ENCODE measurements at places on chromosomes 5 and 9.

GRCh38 chr9:125074976-125075375 lies 68.4 kb downstream of the SCAI start:
- DNase-seq = no peak

DNA sequence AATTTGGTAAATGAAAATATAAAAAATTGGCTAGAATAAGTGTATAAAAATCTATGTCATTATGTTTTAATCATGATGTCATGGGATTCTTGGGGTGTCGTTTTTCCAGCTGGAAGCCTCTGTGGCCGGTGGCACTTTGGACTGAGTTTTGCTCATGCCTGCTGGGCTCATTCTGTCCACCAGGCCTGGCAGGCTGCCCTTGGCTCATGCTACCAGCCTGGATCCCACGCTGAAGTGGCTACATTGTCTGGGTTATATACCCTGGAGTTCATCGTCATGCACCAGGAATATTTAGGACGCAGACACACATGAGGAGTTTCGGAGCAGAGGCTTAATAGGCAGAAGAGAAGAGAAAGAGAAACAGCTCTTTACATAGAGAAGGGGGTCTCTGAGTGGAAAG lies 1913.7 kb upstream of the WWC1 start:
- no peak for DNase-seq

DNA sequence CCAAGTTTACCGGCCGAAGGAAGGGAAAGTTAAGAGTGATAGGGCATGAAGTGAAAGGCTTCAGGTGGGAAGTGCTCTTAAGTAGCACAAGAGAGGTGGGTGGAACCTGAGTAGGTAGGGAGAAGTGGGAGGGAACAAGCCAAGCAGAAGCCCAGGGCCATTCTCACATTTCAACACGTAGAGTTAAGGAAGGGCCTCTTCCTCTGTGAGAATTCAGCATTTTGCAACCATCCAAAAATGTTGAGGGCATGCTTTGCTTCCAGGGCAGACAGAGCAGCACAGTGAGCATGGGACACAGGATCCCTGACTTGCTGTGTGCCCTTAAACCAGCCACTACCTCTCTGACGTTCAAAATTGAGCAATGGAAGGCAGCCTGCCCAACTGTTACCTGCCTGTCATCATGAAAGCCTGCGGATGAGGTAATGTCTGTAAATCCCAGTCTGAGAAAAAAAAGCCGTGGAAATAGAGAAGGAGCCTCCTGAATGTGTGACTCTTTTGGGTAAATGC lies 3.3 kb downstream of the CYFIP2 start:
- DNase-seq = no peak

- DNase-seq = no peak
These were observed 11.9 kb upstream of the C5orf46 start for GRCh38 chr5:147918101-147918685.

GRCh38 chr9:12627096-12627495 lies 66.1 kb upstream of the TYRP1 start:
- DNase-seq = no peak

DNA sequence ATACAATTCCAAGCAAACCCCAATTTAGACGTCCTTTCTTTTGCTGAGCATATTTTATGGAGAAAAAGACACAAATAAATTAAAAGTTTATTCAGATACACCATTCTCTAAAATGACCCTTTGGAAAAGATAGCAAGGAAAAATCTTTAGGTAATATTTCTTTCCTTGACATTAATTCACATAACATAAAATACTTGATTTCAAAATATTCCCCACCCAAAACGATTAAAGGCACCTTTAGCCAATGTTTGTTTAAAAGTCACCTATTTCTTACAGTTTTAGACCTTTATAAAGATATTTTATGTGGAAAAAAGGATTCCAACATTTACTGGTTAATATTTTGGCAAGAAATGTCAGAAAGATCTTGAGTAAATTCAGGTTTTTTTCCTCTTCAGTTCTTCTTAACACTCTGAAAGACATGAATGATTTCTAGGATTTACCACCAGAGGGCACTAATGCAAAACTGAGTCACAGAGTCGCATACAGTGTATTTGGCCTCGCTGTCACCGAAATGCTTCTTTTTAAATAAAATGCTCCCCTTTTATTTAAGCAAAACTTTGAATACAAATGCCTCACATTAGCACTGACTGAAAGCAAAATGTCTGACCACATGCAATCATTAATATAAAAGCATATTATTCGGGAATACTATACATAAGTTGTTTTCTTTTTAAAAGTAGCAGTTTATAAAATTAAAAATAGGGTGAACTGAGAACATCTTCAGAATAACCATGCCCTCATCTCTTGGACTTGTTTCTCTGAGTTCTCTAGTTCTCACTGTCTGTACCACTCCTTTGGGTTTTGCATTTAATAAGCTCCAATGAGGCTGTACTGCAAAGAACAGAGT lies 122.5 kb downstream of the SLC1A3 start:
- no peak for DNase-seq

DNA sequence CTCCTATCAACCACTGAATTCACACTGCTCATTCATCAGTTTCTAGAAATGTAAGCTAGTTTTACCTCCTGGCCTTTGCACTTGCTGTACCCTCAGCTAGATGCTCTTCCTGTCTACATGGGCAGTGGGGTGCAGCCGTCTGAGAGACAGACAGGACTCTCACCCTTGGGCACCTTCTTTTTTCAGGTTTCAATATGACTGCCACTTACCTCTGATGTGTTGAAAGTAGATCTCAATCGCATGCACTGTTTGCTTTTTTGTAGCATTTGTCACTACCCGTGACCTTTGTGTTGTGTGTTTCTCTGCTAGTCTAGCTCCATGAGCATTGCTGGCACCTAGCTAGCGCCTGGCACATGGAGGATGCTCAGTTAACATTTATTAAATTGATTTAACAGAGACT lies 403.1 kb upstream of the TRPC7 start:
- DNase-seq = no peak

GRCh38 chr5:120405286-120405864 lies 58.7 kb upstream of the PRR16 start:
- no peak for DNase-seq

- no peak for DNase-seq
These were observed 34.3 kb downstream of the CENPP start for GRCh38 chr9:92360083-92360482.

DNA sequence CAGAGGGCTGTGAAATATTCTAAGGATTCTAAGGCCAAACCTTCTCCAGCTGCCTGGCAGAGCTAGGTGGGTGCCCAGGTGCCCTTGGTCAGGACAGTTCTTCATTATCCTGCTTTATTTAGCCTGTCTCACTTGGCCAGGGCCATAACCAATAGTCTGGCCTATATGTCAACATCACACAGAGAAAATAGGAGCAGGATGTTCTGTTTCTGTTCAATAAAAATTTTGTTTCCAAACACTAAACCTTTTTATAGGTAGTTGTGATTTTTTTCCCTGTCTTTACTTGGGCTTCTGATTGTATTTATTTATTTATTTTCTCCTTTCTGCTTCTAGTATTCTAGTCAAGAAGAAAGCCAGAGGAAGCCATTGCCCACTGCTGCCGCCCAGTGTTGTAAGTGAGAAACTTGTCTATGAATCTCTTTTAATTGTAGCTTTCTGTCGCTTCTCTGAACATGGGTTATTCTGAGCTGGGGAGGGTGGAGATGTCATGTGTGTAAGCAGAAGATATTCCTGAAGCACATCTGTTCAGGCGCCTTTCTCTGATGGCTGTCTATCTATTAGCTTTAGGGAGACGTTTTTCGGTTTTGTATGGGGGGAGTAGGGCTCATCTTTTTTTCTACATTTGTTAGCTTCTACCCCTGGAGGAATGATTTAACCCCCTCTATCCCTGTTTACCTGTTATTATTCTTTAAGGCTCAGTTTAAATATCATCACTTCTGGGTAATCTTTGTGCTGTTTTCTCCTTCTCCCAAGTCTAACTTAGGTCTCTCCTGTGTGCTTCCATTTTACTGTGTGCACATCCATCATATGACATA lies 97.1 kb downstream of the UNC13B start:
- DNase-seq = no peak

DNA sequence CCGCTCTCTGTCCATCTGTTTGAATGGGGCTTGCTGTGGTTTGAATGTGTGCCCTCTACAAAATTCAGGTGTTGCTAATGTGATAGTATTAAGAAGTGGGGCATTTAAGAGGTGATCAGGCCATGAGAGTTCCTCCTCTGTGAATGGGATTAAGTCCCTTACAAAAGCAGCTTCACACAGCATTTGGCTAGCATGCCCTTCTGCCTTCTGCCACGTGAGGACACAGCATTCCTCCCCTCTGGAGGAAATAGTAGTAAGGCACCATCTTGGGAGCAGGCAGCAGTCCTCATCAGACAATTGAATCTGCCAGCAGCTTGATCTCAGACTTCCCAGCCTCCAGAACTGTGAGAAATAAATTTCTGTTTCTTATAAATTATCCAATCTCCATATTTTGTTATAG lies 540.2 kb downstream of the CSNK1G3 start:
- no peak for DNase-seq

DNA sequence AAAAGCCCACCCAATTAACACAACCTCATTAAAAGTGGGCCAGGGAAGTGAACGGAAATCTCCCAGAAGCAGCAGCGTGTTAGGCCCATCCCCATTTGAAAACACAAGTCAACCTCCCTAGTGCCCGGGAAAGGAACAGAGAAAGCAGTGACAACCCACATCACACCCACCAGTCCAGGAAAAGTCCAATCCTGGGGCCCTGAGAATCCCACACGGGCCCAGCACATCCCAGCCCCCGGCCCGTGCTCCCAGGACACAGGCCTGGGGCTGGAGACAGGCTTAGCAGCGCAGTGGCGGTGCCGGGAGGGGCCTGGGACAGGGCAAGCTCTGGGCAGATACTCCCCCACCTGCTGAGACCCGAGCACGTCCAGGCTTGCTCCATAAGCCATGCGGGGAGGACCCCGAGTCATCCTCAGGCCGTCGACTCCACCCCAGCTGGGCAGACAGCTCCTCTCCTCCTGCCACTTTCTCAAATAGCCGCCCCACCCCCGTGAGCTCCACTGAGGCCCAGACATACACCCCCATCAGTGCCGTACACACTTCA lies 101.0 kb downstream of the KCNT1 start:
- no peak for DNase-seq

DNA sequence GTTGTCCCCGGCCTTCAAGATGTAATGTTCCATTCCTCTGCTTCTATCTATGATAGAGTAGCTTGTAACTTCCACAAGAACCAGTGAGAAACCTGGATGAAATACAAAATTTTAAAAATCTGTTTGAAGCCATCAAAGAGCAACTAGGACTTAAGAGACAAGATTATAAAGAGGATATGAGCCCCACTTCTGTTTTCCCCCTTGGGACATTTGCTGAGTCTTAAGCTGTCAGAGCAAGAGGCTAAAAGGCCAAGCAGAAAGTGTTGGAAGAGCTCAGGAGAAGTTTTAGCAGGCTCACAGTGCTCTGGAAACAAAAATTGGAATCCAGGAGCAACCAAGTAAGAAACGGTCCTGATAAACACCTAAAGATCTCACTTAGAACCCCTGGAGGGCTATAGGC lies 76.1 kb downstream of the ADRB2 start:
- DNase-seq = no peak

- DNase-seq = no peak
These were observed 38.1 kb downstream of the LPAR1 start for GRCh38 chr9:111000202-111000601.

- DNase-seq = no peak
These were observed 132.9 kb downstream of the TRPM3 start for GRCh38 chr9:70988551-70988950.

GRCh38 chr9:94811074-94811473 lies 84.6 kb downstream of the AOPEP start:
- DNase-seq = no peak

DNA sequence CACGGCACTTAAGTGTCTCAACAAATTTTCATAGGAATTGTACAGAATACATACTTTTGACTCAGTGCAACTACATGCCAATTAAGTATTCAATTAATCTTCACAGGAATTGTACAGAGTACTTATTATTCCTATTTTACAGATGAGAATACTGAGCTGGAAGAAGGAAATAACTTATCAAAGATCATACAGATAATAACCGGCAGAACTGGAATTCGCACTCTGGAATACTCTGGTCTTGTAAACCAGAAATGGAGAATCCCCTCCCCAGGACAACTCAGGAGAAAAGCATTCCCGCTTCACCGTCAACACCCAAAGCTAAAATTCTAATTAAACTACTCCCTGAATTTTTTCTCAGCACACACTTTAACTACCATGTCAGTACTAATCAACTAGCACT lies 112.7 kb downstream of the HOMER1 start:
- DNase-seq = no peak

- DNase-seq = no peak
These were observed 36.7 kb downstream of the RFK start for GRCh38 chr9:76357555-76357954.

GRCh38 chr5:131254741-131255140 lies 9.1 kb upstream of the CDC42SE2 start:
- no peak for DNase-seq

DNA sequence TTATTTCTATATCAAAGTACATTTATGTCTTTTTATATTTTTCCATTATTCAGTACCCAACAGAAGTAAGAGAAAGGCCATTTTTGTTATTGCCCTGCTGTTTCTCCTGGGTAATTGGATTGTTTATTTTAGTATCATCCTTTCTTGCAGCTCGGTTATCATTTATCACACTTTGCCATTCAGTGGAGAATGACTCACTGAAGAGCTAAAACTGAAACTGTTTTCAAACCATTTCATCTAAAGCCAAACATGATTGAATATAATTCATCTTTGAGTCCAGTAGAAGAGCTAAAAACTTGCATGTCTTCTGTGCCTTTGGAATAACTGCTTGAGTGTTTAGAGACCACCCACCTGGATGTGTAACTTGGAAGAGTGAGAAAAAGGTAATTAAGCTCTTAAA lies 139.5 kb upstream of the PRDM9 start:
- no peak for DNase-seq

DNA sequence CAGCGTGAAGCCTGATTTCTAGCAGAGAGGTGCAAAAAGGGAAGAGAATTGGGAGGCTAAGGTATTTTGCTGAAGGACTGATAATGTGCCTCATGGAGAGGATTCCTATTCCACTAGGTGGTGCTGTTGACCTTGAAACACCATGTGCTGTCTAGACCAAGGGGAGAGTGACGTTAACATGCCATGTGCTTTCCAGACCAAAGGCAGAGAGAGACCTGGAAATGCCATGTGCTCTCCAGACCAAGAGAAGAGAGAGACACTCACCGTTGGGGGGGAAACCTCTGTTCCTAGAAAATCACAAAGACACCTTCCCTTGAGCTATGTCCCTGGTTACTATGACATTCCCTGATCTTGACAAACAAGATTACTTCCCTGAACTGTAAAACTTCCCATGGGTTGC lies 286.0 kb upstream of the TUSC1 start:
- no peak for DNase-seq

GRCh38 chr9:137918331-137919094 lies 40.9 kb downstream of the CACNA1B start:
- no peak for DNase-seq

- no peak for DNase-seq
These were observed 47.8 kb downstream of the ERGIC1 start for GRCh38 chr5:172881691-172882370.

- no peak for DNase-seq
These were observed 1.6 kb downstream of the CFAP95 start for GRCh38 chr9:69822116-69822750.

DNA sequence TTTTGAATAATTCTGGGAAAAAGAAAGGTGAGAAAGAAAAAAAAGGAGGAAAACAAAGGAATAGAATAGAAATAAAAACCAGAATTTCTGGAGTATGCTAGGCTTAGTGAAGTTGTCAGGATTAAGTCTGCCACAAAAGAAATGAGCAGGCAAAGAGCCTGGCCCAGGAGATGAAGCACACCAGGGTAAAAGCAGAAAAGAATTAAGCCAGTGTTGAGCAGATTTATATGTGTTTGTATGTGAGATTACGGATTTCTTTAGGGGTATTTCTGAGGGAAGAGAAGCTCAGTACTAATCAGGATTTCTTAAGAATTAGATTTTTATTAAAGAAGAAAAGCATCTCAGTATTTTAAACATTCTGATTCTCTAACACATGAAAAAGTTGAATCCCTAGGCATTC lies 74.5 kb downstream of the MRPS27 start:
- DNase-seq = no peak
